GM12878 (cell line): ENCODE measurements at places on chromosomes 11 and 22.

DNA sequence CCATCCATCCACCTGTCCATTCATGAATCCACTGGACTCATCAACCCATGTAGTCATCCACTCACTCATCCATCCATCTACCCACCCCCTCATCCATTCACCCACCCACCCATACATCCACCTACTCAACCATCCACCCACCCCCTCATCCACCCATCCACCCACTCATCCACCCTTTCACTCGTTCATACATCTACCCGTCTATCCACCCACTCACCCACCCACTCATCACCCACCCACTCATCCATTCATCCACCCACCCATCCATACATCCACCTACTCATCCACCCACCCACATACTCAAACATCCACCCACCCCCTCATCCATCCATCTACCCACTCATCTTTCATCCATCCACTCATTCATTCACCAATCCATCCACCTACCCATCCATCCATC is 37.7 kb downstream of the RTL6 start:
- DNase-seq: no peak

DNA sequence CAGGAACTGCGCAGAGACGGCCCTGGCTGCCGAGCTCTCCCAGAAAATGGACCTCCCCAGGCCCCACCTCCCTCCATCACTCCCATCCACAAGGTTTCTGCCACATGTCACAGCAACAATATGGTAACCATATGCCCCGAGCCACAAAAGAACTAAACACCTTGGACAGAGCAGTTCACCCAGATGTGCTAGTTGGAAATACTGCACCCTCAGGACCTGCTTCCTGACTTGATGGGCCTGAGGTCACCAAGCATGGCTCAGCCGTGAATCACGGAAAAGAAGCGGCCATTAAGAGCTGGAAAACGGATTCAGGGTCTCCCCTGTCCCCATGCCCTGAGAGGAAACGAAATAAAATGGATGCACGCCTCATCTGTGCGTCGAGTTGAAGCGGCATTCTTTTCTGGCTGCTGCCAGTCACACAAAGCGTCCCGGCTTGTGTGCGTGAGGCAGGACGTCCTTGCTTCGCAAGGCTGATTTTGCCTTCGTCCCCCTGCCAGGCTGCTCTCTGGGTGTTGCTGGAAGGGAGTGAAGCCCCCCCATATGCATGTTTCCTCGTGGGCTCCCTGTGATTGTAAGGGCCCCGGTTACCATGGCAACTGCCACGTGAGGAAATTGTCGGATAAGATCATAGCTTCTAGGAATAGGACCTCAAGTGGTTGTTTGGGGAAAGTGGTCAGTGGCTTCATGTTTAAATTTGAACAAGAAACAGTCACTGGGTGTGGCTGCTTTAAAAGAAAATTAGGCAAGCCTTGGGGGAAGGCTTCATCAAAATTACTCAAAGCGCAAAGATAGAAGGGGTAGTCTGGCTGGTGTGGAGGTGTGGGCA is 51.7 kb downstream of the FLI1 start:
- DNase-seq: no peak

DNA sequence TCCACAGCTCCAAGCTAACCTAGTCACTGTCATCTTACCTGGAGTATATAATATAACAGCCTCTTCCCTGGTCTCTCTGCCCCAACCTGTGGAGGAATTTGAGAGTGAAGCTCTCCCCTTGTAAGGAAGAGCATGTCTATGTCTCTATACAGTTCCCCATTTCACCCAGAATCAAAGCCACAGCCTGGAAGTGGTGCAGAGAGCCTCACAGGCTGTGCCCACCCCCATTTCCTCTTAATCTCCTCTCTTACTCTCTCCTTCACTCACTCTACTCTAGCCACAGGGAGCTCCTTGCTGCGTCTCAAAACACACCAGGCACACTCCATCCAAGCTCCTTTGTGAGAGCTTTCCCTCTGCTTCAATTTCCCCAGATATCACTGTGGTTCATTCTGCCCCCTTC is 302.5 kb upstream of the ISX start:
- DNase-seq: no peak

- no peak for DNase-seq
These were observed 206.7 kb upstream of the TBCEL start for GRCh38 chr11:120817158-120817557.

DNA sequence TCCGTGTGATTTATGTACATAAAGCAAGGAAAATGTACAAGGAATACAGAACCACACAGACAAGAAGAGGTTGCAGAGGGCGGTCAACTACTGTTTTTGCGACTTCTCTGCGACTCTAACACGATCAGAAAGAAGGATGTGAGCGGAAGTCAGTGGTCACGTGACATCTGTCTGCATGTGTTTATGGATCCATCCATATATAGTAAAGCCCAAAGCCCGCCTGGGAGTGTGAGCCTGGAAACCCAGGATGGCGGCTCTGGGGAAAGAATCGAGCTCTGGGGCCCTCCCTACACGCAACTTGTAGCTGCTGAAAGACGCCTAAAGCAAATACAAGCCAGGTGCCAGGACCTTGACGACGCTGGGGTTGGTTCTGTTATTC is 8.8 kb downstream of the OSBPL5 start:
- DNase-seq: no peak

GRCh38 chr11:66331542-66332370 is 4.5 kb downstream of the RIN1 start:
- no peak for DNase-seq

DNA sequence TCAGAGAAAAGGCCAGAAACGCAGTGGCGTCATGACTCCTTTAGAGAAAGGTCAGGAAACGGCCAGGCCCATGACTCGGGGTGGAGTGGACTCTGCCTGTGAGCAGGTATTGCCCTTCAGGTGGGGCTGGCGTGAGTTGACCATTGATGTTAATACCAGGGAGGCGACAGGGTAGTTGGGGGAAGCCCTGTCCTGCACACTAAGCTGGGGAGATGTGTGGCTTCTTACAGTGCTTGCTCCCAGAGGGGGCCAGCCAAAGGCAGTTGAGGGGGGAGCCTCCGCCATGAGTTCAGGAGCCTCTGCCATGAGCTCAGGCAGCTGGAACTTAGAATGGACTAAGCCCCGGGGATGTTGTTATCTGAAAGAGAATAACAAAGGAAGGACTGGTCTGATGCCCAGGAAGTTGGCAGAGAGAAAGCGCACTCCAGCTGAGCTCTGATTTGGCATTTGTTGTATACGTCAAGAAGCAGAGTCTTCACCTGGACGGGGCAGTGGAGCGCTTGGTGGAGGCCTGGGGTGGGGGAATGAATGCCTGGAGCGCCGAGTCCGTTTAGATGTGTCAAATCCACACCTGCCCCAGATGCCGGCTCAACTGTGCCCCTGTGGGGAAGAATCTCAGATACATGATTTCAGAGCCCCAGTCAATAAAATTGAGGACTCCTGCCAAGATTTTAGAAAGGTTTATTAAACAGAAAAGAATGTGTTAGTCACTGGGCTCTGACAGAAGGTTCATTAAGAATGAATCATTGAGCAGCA is 222.5 kb downstream of the TBC1D22A start:
- no peak for DNase-seq

- DNase-seq: no peak
These were observed 2.3 kb upstream of the USP28 start for GRCh38 chr11:113877670-113878055.

DNA sequence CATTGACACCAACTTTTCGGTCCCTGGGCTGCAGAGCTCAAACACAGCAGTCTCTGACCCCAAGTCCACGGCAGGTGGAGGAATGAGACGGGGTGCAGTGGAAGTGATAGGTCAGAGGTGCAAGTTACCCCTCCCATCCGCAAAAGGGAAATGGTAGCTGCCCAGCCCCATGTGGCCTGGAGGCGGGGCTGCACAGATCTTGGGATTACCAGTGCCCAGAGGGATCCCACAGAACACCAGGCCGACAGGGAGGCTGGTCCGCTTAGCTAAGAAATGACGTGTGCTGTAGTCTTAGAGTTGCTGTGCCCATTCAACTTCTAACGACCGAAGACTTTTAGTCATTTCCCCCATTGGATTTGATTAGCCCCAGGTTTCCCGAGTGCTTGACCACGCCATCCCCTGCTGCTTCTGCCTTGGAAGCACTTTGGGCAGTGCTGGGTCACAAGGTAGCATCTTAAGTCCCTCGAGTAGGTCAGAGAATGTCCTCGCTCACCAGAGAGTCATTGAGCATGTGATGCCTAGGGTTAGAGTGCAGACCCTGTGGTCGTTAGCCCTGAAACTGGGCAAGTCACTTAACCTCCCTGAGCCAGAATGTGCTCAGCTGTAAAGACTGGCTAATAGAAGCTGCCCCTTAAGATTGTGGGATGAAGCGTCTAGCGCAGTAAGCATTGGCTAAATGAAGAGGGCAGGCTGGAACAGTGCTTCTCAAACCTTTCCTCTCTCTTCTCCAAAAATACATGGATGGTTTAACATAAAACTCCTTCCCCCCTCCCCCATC is 4.2 kb downstream of the PTGDR2 start:
- no peak for DNase-seq

DNA sequence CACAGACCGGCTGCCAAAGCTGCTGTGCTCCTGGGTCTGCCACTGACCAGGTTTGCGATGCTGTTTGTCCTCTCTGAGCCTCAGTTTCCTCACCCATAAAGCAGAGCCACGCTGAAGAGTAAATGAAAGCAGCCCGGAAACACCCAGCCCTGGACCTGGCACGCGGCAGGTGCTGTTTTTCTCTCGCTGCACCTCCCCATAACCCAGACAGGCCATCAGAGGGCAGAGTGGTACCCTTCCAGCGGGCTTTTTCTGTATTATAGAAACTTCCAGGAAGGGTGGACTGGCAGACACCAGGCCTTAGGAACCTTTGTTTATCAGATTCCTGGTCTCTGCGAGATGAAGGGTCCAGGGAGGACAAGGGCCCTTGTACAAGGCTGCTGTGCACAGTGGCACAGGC is 17.9 kb upstream of the FGF19 start:
- no peak for DNase-seq

GRCh38 chr11:72754544-72755155 is 2.4 kb upstream of the ARAP1 start:
- no peak for DNase-seq

DNA sequence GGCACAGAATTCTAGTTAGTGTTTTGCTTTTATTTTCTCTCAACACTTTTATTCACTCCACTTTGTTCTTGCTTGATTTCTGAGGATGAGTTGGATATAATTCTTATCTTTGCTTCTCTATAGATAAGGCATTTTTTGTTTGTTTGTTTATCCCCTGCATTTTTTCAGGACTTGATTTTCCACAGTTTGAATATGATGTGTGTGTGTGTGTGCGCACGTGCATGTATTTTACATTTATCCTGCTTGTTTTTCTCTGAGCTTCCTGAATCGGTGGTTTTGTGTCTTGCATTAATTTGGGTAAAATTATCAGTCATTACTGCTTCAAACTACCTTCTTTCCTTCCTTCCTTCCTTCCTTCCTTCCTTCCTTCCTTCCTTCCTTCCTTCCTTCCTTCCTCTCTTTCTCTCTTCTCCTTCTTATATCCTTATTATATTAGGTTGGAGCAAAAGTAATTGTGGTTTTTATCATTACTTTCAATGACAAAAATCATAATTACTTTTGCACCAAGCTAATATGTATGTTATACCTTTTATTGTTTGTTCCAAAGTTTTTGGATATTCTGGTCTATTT is 679.9 kb upstream of the RAG2 start:
- DNase-seq: no peak

GRCh38 chr11:96156379-96156722 is 186.6 kb downstream of the MAML2 start:
- DNase-seq: no peak

DNA sequence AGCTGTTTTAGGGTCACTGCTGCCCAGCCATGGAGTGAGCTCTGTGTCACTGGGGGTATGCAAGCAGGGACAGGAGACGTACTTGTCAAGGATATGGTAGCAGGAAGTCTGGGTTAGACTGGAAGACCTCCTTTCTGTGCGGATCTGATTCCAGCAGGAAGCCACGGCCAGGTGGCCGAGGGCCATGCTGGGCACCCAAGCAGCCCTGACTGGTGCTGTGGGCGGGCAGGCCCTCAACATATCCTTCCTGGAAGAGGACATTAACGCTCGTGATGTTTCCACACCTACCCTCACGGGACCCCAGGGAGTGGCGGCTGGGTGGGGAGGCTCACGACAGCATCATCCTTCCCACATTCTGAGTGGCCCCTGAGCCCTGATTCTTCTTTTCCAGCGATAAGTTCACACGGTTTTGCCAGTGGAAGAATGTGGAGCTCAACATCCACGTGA is 8.7 kb upstream of the ANKRD13D start:
- no peak for DNase-seq

DNA sequence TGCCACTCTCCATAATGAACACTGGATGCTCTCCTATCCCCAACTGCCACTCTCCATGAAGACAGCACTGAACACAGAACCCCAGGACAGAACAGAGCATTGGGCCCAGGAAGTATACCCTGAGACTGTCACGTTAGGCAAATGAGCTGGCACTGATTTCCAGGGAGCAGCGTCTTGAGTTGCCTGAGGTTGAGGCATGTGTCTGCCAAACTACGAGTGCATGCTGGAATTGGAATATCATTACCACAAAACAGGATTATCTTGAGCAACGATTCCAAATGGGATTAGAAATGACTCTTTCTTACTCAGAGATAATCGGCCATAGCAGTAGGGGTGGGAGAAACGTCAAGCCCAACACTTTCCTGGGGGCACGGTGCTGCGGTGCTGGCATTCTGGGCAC is 39.9 kb downstream of the CLPB start:
- no peak for DNase-seq

- DNase-seq: no peak
These were observed 207.2 kb upstream of the PGR start for GRCh38 chr11:101336858-101337257.

DNA sequence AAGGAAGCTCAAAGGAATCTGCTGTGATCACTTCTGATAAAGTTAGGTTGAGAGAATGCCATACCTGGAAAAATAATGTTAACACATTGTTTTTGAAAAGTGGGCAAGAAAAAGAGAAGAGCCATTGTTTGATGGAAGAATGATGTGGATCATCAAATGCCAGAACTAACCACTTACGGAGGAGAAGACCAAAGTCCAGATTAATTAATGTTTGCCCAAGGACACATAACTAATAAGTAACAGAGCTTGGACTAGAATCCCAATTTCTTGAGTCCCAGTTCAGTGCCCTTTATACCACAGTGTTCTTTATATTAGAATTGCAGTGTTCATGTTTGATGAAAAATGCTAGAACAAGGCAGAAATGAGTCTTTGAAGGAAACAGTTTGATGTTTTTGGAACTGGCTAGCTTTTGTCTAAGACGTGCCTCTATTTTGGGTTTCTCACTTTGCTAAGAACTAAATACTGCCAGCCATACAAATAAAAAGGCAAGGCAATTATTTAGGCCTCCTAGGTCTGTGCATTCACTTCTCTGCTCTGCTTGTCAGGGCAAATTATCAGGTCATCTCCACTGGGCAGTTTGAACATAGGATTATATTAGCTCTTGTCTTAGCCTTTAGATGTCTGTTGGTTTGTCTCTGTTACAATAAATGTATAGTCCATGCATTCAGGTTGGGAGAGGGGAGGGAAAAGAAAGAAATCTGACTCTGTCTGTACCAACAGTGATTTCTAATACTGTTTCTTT is 72.3 kb downstream of the TRIM44 start:
- DNase-seq: no peak
